ENCODE measurements at places on chromosomes 7 and 10.
A peak's percentile ranks its signal among the peaks of the same experiment; 100 is the strongest.

DNA sequence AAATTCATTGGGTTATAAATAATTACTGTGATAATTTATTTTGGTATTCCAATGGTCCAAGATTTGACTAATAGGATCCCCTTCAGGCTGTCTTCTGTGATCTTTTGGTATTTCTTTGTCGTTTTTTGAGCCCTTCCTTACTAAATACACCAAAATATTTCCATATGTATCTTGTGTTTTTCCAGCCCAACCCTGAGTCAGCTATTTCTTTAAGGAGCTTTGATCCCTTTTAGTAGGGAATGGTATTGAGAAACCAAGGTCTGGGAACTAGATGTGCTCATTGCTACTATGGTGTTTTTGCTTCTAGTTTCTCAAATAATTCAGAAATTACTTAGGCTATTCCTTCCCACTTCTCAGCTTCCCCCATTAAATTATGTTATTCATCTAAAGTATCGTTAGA lies 15.3 kb downstream of the NHLRC2 start:
- no peak for DNase-seq

DNA sequence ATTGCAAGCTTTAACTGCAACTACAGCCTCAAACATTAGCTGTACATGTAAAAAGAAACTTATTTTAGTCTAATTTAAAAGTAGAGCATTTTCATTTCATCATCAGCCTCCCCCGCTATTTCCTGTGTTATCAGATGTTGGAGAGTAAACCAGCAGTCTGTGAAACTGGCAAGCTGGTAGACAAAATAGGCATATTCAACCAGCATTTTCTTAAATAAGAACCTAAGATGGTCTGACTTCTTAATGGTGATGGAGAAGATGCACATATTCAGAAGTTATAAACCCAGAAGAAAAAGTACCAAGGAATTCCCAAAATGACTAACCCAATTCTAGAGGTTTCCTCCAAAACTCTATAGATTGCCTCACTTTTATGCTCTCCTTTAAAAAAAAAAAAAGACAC lies 24.9 kb downstream of the PIK3AP1 start:
- no peak for DNase-seq

GRCh38 chr7:50147951-50148808 lies 55.1 kb upstream of the ZPBP start:
- peak; percentile 8 for DNase-seq

DNA sequence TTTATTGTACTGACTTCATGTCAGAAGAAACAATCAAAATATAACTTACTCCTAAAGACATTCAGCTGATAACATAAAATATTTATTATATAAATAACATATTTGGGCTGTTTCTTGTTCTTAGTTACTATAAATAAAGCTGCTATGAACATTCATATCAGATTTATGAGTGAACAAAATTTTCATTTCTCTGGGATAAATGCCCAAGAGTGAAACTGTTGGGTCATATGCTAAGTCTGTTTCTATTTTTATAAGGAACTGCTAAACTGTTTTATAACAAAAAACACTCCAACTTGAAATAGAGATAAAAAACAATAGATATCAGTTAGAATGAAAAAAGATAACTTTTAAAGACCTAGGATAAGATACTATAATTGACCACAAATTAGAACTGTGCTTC lies 26.5 kb upstream of the CC2D2B start:
- DNase-seq = no peak

DNA sequence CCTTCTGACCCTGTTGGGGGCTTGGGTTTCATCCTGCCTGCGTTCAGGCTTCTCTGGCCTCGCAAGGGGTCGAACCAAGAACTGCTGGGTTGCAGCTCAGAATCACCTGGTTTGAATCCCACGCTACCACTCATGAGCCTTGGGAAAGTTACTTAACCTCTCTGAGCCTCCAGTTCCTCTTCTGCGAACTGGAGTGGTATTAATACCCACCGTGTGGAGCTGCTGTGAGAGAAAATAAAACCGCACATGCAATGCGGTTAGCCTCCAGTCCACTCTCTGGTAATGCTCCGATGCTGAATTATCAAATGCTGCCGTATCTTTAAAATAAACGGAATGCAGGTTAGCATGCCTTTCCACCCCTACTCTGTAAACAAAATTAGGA lies 171.9 kb downstream of the ARHGAP12 start:
- DNase-seq = no peak

DNA sequence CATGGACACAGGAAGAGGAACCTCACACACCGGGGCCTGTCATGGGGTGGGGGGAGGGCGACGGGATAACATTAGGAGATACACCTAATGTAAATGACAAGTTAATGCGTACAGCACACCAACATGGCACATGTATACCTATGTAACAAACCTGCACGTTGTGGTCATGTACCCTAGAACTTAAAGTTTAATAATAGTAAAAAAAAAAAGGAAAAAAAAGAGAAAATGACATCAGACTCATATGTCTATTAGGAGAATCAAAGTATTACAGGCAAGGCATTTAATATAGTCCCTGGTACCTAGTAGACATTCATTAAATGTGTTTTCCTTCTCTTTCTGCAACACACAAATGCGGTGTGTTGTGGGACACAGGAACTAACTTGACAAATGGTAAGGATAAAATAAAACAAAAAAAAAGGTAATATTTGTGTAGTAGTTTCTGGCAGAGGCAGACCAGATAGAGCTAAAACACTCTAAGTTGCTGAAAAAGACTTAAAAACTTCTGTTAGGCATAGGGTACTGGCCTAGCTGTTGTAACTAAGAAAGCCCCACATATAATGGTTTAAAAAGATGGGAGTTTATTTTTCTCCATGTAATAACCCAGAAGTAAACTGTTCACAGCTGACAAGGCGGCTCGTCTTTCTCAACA lies 68.8 kb downstream of the NAMPT start:
- no peak for DNase-seq

DNA sequence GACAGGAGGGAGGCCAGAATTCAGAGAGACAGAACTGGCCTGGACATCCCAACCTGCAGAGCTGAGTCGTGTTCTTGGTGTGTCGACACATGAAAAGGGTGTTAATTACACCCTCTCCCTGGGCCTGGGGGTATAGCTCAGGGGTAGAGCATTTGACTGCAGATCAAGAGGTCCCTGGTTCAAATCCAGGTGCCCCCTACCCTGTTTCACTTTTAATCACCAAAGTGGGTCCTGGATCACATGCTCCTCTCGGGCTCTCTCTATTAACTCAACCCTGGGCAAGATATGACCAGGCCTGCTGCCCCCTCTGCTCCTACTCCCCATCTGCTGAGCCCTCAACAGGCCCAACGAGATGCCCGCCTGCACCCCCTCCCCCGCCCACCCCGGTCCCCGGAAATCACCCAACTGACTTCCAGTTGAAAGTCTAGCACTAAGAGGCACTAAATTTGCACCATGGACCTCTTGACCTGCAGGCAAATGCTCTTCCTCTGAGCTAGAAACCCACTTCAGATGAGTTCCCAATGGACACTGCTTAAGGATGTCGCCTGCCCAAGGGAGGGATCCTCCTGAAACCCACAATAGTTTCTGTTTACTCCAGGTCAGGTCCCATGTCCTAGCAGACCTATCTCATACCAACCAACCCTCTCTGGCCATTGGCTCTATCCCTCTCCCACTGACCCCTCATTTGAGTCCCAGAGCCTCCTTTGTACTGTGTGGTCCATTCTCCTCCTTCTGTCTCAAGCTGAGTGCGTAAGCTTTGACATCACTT lies 137.6 kb downstream of the ZNF467 start:
- DNase-seq = peak; percentile 40

Data from NCI-H1417 (cell line).